ENCODE measurements at places on chromosomes 5 and 9. TPM values are rescaled to one million over a fixed set of nuclear protein-coding genes. Genes with fewer than 3 reads are reported as not detected.

- no peak for DNase-seq
These were observed 18.5 kb downstream of the JADE2 start for GRCh38 chr5:134543820-134544614.

DNA sequence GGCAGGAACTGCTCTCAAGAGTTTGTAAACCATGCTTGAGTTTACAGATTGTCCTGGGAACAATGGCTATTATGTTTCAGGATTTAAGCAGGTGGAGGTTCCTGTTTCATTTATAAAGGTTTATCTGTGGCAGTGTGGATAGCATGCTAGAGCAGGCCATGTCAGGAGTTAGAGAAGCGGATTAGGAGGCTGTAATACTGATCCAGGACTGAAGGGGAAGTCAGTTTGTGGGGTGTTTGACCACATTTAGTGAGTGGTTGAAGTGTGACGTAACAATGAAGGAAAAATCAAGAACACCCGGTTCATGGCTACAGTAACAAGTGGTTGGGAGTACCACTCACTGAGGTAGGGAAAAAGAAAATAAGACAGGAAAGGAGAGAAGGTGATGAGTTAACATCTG lies 299.0 kb downstream of the TLR4 start:
- DNase-seq, result no peak

DNA sequence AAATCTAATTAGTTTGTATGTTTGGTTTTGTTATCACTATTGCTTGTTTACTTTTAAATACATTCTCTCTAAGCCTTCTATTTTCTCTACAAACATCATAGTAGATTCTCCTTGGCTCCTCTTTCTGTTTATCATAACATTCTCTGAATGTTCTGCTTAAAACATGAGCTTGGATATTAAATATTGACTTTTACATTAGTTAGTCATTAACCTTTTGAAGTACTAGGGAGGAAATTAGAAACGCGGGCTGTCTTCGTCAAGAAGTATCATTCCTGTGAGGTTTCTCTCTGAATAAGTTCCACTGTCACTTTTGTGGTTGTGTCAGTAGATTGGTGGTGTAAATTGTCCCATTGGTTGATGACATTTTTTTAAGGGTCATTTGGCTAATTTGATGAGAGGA lies 821.5 kb downstream of the EFNA5 start:
- no peak for DNase-seq

- no peak for DNase-seq
These were observed 15.2 kb downstream of the TNPO1 start for GRCh38 chr5:72831685-72832084.

DNA sequence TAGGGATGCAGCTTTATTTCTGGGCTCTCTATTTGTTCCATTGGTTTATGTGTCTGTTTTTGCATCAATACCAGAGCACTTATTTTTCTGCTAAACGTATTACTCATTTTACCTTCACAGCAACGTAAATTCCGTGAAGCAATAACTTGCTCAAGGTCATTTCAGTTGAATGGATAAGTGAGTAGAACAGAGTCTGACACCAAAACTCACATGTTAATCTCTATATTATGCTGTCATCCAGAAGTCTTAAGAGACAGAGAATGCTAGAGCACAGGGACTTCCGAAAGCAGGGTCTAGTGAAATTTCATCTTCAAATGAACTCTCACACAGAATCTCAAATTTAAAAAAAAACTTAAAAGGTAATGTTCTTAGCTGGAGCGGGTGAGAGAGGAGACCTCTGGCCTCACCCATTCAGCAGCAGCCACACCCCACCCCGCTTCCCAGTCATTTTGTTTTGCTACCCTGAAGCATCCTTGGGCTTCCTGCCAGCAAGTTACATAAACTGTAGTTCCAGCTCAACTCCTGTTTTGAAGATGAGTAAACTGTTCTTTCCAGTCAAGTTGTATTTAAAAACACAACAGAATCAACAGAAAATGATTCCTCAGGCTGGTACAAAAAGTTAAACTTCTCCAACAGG lies 69.3 kb downstream of the TRIM36 start:
- DNase-seq, result no peak

Gene AFAP1L1
- 144 TPM for total RNA-seq

Data from dermis microvascular lymphatic vessel endothelial cell (primary cell).